Effector memory CD4-positive, alpha-beta T cell (primary cell): ENCODE measurements at places on chromosomes 2 and 18.
A peak's percentile ranks its signal among the peaks of the same experiment; 100 is the strongest.

- no peaks in the 10 kb centered on the region for H3K36me3 ChIP-seq
- no peak overlapping the region for H3K4me3 ChIP-seq
- no peak overlapping the region for H3K27ac ChIP-seq
- no peak for DNase-seq
These were observed 139.6 kb downstream of the SOCS6 start for GRCh38 chr18:70428439-70428838.

DNA sequence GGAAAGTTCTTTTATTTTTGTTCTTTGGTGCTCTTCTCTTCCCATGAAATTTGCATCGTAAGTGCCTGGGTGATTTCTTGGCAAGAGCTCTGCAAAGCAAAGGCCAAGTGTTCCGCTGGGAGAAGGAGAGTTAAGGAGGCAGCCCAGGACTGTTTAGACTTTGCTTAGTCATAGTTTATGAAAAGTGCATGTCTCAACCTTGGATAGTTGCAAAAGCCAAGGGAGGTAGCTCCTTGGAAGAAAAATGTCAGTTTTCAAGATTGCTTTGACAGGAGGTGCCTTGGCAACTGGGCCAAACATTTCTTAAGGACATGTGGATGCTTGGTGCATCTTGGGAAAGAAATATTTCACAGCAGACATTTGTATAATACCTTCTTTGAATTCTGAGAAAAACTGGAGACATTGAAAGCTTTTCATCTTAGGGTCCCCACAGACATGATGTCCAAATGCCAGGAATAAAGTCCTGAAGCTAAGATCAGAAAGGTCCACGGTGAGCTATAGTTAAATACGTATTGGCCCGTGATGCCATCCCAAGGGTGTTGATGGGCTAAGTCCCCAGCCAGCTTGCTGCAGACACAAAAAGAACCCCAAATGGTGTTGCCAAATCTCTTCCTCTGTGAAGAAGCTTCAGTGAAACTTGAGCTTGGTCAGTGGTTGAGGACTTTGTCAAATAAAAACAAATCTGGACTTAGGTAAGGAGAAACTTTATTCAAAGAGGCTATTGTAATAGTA is 96.3 kb upstream of the THUMPD2 start:
- no peak overlapping the region for H3K27ac ChIP-seq
- H3K27me3 ChIP-seq, result no peaks in the 10 kb centered on the region
- DNase-seq, result no peak
- H3K4me1 ChIP-seq, result no peaks in the 10 kb centered on the region

- no peaks in the 10 kb centered on the region for H3K27me3 ChIP-seq
- no peak for DNase-seq
- peak overlapping the region; percentile 39 for H3K27ac ChIP-seq
- no peak overlapping the region for H3K4me3 ChIP-seq
- H3K36me3 ChIP-seq, result no peaks in the 10 kb centered on the region
These were observed 25.2 kb downstream of the ANKRD44 start for GRCh38 chr2:197285361-197285760.

- no peak overlapping the region for H3K27ac ChIP-seq
- no peak for DNase-seq
- H3K27me3 ChIP-seq, result no peaks in the 10 kb centered on the region
- no peaks in the 10 kb centered on the region for H3K4me1 ChIP-seq
- no peak overlapping the region for H3K4me3 ChIP-seq
- H3K36me3 ChIP-seq, result peaks cover 41% of the 10 kb centered on the region
These were observed 106.9 kb upstream of the ITGB6 start for GRCh38 chr2:160306985-160307384.

DNA sequence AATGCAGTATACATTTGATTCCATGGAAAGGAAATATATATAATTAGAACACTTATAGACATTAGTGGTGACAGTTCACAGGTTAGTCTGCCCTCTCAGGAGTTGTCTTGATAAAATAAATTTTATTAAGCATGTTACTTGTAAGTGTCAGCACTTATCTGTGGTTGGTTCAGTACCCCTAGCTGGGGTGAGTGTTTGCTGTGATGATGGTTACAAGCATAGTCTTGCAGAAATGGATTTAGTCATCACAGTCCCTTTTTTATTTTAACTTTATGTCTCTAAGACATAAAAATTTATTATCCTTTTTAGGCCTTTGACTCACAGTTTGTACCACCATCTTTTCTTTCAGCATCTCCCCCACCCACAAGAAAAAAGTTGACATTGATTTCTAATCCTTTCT is 52.1 kb downstream of the NCK2 start:
- peak overlapping the region; percentile 75 for H3K27ac ChIP-seq
- H3K4me3 ChIP-seq, result peak overlapping the region; percentile 32
- DNase-seq, result no peak
- no peaks in the 10 kb centered on the region for H3K36me3 ChIP-seq
- H3K4me1 ChIP-seq, result peaks cover 79% of the 10 kb centered on the region
- no peaks in the 10 kb centered on the region for H3K27me3 ChIP-seq

DNA sequence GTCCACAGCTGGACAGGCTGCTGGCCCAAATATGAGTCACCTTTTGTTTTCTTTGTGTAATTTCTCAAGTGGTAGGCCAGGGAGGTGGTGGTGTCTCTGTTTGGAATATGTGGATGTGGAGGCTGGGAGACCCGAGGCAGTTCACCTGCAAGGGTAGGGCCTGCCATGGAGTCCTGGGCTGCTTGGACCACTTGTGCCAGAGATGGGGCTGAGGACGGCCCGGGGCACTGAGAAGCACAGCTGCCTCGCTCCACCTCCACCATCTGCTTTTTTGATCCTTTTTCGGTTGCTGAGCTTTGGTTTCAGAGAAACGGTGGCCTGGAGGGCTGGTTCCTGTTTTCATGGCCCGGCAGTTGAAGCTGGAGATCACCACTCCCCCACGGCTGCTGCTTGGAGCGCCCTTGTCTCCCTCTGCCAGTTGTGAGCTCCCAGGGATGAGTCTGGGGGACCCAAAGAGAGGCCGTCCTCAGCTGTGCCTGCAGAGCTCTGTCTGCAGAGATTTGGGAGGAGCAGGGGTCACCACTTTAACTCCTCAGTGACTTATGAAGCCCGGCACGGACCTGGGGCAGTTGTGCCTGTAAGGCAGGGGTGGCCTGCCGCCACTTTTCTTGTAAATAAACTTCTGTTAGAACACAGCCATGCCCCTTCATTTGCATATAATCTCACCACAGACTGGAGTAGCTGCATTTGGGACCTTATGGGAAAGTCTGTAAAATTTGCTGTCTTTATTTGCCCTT is 67.6 kb upstream of the MCFD2 start:
- no peak overlapping the region for H3K4me3 ChIP-seq
- H3K27me3 ChIP-seq, result no peaks in the 10 kb centered on the region
- peaks cover 29% of the 10 kb centered on the region for H3K36me3 ChIP-seq
- DNase-seq, result no peak
- peak overlapping the region; percentile 5 for H3K27ac ChIP-seq
- H3K4me1 ChIP-seq, result peaks cover 29% of the 10 kb centered on the region

DNA sequence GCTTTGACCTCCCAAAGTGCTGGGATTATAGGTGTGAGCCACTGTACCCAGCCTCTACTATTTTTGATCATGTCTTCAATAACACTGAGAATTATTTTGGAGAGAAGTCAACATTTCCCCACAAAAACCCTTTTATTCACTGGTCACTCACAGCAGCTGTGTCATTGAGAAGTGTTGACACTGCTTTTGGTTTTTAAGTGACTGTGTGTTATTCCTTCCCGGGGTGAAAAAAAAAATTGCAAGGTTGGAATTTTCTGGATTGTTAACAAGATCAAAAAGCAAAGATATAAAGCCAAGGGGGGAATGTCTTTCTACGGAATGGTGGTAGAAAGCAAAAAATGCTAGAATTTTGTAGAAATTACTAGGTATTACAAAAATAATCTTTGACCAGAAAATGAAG is 61.5 kb downstream of the TANC1 start:
- H3K27ac ChIP-seq, result no peak overlapping the region
- H3K36me3 ChIP-seq, result no peaks in the 10 kb centered on the region
- no peak for DNase-seq
- H3K4me3 ChIP-seq, result no peak overlapping the region
- H3K27me3 ChIP-seq, result no peaks in the 10 kb centered on the region

DNA sequence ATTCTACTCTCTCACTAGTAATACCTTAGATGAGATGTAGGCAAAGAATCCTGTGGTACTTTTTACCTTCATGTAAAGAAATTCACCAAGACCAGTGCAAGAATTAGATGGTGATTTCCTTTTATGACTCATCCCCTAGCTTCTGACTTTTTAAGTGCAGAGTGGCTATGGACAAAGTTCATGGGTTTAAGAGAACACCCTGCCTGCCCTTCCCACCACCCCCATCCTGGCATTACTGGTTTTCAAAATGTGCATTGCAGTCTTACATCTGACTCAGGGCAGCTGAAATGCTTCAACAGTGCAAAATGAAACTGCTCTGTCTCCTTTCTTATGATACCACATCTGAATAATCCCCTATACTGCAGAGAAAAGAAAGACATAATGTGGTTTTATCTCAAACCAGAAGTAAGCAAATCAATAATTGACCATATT is 22.6 kb downstream of the MAIP1 start:
- H3K36me3 ChIP-seq, result peaks cover 3% of the 10 kb centered on the region
- H3K4me1 ChIP-seq, result no peaks in the 10 kb centered on the region
- no peak overlapping the region for H3K4me3 ChIP-seq
- H3K27me3 ChIP-seq, result no peaks in the 10 kb centered on the region
- H3K27ac ChIP-seq, result no peak overlapping the region
- DNase-seq, result no peak

DNA sequence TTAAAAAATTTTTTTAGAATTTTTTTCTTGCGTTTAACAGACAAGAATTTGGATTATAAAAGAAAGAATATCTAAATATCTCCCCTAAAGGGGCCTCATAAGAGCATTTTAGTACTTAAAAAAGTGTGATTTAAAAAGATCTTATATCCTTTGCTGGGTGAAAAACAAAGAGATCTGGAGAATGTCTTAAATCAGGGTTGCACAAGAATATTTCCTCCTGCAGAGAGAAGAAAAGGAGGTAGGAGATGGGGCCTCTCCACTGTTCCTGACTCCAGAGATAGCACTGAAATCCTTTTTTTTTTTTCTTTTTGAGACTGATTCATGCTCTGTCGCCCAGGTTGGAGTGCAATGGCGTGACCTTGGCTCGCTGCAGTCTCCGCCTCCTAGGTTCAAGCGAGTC is 68.5 kb upstream of the OSR1 start:
- no peak overlapping the region for H3K4me3 ChIP-seq
- H3K27me3 ChIP-seq, result no peaks in the 10 kb centered on the region
- no peaks in the 10 kb centered on the region for H3K4me1 ChIP-seq
- no peak overlapping the region for H3K27ac ChIP-seq
- no peak for DNase-seq

GRCh38 chr2:183709829-183710228 is 585.6 kb downstream of the NUP35 start:
- no peak overlapping the region for H3K4me3 ChIP-seq
- DNase-seq, result no peak
- H3K4me1 ChIP-seq, result no peaks in the 10 kb centered on the region

GRCh38 chr2:8478471-8478793 is 203.4 kb upstream of the ID2 start:
- no peaks in the 10 kb centered on the region for H3K27me3 ChIP-seq
- no peaks in the 10 kb centered on the region for H3K36me3 ChIP-seq
- H3K27ac ChIP-seq, result peak overlapping the region; percentile 82
- H3K4me1 ChIP-seq, result peaks cover 53% of the 10 kb centered on the region
- DNase-seq, result no peak

DNA sequence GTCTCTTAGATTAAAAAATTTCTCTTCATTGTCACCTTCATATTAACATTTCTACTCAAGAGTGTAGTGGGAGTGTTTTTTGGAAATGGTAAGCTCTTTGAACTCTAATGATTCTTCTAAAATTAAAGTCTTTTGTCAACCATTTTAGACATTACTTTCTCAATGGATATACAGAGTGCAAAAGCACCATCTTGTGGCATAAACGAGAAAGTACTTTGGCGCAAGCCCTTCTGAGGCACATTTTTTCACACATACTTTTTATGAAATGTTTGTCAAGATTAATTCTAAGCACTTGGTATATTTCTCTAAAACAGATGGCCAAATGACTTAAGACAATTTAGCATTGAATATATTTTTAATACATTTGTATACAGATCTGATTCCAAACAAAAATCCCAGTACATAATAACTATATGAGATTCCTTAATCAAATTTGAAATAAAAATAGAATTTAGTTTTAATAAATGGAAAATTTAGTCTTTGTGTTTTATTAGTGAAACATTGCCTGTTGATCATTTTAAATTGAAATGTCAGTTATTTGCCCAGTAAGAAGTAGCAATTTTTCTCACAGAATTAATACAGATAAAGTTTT is 63.3 kb upstream of the GALNT5 start:
- H3K4me1 ChIP-seq, result no peaks in the 10 kb centered on the region
- no peaks in the 10 kb centered on the region for H3K27me3 ChIP-seq
- H3K36me3 ChIP-seq, result no peaks in the 10 kb centered on the region
- no peak for DNase-seq
- no peak overlapping the region for H3K4me3 ChIP-seq

DNA sequence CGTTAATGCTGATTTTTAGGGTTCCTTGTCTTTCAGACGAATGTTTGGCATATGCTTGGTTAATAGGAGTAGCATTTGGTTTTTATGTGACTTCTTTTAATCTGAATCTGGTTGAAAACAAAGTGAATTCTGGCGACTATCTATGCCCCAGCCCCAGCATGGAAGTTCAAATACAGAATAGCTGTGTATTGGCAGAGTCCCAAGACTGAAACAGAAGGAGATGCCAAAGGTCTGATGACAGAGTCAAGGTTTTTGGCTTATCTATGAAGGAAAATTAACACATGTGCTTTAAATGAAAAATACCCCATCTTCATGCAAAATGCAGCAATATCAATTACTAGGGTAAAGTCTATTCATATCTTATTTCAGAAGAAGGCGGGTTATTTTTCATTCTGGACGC is 734.8 kb upstream of the NXPH2 start:
- H3K27me3 ChIP-seq, result no peaks in the 10 kb centered on the region
- H3K36me3 ChIP-seq, result no peaks in the 10 kb centered on the region
- no peak for DNase-seq

GRCh38 chr2:129015397-129016285 is 697.0 kb upstream of the HS6ST1 start:
- H3K27ac ChIP-seq, result no peak overlapping the region
- H3K27me3 ChIP-seq, result no peaks in the 10 kb centered on the region
- no peaks in the 10 kb centered on the region for H3K4me1 ChIP-seq
- H3K36me3 ChIP-seq, result no peaks in the 10 kb centered on the region

GRCh38 chr2:61946666-61947065 is 41.2 kb downstream of the COMMD1 start:
- H3K36me3 ChIP-seq, result peaks cover 3% of the 10 kb centered on the region
- no peaks in the 10 kb centered on the region for H3K27me3 ChIP-seq
- no peak overlapping the region for H3K4me3 ChIP-seq
- H3K4me1 ChIP-seq, result no peaks in the 10 kb centered on the region
- no peak overlapping the region for H3K27ac ChIP-seq

- no peak overlapping the region for H3K4me3 ChIP-seq
- no peaks in the 10 kb centered on the region for H3K27me3 ChIP-seq
- H3K27ac ChIP-seq, result peak overlapping the region; percentile 89
- DNase-seq, result no peak
These were observed 7.2 kb upstream of the LBH start for GRCh38 chr2:30224151-30224550.
